ENCODE measurements at places on chromosomes 5 and 9. TPM values are rescaled to one million over a fixed set of nuclear protein-coding genes. Genes with fewer than 3 reads are reported as not detected.

GRCh38 chr5:103901885-103902284 lies 339.3 kb upstream of the NUDT12 start:
- DNase-seq, result no peak

- DNase-seq, result no peak
Measured at GRCh38 chr9:98263080-98263479, 7.6 kb upstream of the TBC1D2 start.

DNA sequence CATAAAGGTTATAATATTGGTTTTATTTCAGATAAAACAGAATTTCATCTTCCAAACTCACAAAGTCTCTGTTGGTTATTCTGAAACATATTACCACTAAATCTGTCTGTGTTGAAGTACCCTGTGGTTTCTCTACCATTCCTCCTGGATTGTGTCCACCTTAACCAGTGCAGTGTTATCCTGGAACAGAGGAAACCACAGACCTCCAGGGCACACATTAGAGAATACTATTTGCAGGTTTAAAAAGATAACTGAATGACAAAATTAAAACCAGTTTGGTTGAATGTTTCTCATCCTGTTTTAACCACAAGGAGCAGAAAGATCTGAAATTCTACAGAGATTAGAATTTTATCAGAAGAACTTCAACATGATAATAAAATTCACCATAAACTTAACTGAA lies 251.8 kb downstream of the CWC27 start:
- no peak for DNase-seq

DNA sequence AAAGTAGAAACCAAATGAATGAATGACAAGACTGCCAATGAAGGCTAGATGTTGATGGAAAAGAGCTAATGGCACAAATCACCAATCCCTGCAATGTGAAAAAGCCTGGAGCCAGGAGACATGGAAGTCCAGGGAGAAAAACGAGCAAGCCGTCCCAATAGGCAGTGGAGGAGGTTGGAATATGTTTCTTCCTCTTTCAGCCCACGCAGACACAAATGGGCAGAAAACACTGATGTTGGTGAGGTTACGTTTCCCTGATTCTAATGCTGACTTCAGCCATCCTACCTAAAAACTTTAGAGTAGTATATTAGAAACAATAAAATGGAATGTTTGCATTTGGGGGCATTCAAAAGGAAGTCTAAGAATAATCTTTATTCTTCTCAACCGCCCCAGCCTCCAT lies 23.9 kb upstream of the KIF2A start:
- no peak for DNase-seq

DNA sequence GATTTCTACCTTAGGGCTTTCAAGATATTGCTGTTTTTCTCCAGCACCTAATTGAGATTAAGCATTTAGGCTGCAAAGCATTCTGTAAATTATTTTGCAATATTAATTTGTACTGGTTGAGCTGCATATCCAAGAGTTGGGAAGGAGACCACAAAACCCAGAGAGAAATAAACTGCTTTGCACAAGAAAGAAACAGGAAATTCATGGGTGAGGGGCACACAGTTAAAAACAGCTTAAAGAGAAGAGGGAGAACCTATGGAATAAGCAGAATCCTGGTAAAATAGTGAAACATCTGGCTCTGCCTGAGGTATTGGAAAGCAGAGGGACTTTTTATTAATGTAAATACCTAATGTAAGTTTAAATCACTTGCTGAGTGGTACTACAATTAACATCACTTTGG lies 243.0 kb downstream of the TMEM167A start:
- no peak for DNase-seq

- DNase-seq, result no peak
Measured at GRCh38 chr9:90822866-90823265, 21.2 kb downstream of the SYK start.

- DNase-seq, result no peak
Measured at GRCh38 chr9:114524247-114524681, 19.0 kb upstream of the WHRN start.

DNA sequence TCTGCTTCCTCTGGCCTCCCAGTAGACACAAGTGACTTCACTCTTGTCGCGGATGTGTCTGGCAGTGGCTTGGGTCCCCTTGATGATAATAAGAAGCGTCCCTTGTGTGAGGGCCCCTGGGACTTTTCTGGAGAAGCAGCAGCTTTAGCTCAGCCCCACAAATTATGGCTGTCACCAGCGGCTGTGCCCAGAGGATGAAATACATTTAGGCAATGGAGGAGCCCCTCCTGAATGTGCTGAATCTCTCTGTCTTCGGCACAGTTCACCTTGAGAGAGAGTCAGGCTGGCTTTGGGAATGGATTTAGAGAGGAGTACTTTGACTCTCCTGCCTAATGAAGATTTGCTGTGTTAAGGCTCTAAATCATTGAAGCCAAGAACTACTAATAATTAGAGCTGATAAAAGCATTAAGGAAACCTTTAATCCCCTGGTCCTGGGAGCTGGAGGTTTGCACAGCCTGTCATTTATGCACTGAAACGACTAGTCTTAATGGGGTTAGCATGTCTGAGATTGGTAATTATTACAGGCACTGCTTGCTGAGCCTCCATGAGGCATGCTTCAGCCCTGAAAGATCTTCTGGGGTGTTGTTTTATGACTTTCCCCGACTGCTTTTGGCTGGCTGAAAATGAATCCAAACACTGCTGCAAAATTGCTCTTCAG lies 127.0 kb downstream of the TENT4A start:
- no peak for DNase-seq

GRCh38 chr5:149419859-149420544 lies 40.9 kb upstream of the IL17B start:
- DNase-seq, result no peak

GRCh38 chr5:160772854-160773253 lies 79.2 kb downstream of the ATP10B start:
- DNase-seq, result no peak

GRCh38 chr5:158409507-158409906 lies 550.6 kb upstream of the CLINT1 start:
- no peak for DNase-seq

- no peak for DNase-seq
Measured at GRCh38 chr9:120387257-120388002, 192.5 kb downstream of the CDK5RAP2 start.

GRCh38 chr5:147346006-147346561 lies 111.3 kb downstream of the STK32A start:
- no peak for DNase-seq

GRCh38 chr9:109043578-109043977 lies 30.3 kb upstream of the CTNNAL1 start:
- no peak for DNase-seq

GRCh38 chr5:80037366-80037765 lies 2.2 kb downstream of the THBS4 start:
- no peak for DNase-seq

DNA sequence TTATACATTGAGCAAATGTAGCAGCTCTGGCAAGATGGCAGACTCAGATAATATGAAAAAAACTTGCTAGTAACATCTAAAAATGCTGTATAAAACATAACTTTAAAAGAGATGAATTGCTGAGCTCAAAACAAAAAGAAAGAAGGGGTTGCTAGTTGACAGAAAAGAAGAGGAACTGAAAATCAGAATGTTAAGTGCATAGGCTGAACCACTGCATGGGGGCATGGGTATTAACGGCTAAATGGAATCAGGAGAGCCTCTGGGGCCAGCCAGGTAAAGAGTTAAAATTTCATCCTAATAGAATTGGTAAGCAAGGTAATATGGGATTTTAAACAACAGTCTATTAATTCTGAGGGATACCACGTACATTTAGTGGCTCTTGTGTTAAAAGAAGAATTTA lies 146.8 kb downstream of the SMC2 start:
- DNase-seq, result no peak

The CD72 gene
- total RNA-seq, result 1.5 TPM

The TENT4A gene
- total RNA-seq, result 34.1 TPM

The EIF4E1B gene
- not detected for total RNA-seq

The PPP2R2B gene
- total RNA-seq, result 18.4 TPM

Data from type B pancreatic cell (in vitro differentiated cells).